LNCaP clone FGC (cell line): ENCODE measurements at places on chromosomes 11 and 22.
A peak's percentile ranks its signal among the peaks of the same experiment; 100 is the strongest.

DNA sequence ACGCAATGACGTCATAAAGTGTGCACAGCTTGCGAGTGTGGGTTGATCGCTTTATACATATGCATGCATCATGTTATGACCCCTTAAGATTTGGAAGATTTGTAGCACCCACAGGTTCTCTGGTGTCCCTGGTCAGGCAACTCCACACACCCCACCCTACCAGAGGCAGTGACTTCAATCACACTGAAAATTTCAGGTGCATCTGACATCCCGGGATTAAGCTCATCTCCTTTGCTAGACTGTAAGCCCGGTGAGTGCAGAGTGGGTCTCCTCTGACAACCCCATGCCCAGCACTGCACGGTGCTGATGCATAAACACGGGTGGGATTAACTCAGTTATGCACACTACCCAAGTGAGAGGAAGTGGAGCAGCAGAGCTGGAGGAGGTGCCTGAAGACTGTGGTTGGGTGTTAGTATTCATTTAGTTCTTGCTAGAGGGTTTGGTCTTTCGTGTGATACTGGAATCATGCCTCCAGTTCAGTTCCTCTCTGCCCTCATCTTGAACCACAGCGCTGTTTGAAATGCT is 6.5 kb downstream of the ARSA start:
- no peak for DNase-seq

- peak; percentile 34 for DNase-seq
These were observed at the start of gene HTR3A for GRCh38 chr11:113974741-113975470. Gene HTR3A (plus strand): TSS chr11:113975108. CDS start chr11:113975326, 218 bp downstream.

DNA sequence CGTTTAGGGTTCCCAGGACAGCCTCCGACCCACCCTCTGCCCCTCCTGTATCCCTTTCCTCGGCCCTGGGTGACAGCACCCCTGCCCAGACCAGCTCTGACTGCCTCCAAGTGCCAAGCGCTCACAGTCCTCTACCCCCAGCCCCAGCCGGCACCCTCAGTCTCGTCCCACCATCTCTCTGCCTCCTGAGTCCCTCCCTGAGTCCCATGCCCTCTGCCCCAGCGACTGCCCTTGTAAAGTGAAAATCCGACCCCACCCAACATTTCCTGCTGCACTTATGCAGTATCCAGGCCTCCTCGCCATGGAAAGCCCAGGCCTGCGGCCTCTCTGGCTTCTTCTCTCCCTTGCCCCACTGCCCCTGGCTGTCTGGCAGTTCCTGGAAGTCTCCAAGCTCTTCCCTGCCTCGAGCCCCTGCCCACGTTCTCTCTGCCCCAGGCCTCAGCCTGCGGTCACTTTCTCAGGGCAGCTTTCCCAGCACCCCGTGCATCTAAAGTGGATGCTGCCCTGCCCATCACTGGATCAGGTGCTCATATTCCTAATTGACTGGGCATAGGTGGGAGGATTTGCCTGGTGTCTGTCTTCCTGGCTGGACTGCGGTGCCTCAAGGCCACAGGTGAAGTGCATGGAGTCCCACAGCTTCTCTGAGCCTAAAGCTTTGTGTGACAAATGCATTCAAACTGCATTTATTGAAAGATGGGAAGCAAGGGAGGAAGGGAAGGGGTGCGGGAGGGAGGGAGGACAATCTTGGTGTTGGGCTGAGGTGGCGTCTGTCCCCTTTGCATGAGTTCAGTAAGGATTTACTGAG is 17.7 kb upstream of the IL2RB start:
- no peak for DNase-seq

DNA sequence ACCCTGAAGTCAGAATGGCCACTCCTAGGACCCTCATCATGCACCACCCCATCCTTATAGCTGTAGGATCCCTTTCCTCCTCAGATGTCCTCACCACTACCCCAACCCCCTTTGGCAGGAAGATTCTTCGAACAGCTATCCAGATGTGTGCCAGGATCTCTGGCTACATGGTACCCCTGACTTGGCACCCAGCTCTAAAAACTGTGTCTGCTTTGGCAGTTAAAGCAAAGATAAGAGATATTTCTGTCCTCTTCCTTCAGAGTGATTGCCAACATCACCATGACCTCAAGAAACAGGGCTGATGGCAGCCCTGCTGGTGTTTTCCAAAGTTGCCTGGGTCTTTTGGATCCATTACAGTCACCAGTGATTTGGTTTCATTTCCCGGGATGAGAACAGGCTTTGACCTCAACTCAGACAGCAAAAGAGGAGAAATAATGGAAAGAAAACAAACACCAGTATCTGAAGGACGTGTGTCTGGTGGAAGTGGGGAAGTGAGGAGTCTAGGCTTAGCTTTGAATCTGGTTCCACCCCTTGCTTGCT is 4.3 kb upstream of the NRIP3 start:
- DNase-seq, result no peak

- DNase-seq, result no peak
These were observed 7.5 kb downstream of the SERPING1 start for GRCh38 chr11:57605028-57605420.

DNA sequence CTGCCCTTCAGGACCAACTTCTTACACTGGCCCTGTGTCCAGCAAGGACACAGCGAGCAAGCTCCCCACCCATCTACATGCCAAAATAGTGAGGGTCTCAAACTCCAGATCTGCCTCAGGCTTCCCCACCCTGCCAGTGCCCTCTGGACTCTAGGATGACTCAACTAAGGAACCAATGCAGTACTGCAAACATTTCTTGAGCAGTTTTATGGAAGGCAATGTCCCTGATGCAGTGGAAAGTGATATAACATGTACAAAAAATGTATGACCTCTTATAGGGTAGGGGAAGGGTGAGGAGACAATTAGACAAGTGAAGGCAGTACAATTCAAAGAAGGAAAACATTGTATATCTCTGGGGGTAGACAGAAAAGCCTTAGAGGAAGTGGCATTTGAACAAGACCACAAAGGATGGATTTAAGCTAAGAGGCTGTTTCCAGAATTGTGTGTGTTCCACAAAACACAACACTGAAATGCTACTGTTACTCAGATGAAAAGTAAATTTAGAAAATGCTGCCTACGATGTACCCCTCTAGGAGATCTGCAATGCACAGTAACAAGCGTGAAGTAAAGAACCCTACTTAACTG is 47.3 kb downstream of the RAB30 start:
- no peak for DNase-seq

DNA sequence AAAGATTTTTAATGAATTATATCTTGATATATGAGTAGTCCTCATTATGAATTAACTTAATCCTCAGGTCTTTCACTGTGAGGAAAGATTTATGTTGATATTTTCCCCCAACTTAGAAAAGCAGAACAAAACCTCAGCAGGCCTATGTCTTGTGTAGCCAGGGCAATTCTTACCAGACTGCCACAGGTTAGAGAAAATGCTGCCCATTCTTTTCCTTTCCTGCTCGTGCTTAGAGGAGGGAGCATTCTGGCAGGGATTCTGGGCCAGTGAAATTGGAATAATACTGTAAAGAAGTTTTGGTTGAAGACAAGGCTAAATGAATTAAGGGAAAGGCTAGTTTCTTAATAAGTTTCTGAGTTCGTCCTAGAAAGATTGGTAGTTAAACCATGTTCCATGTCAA is 56.6 kb downstream of the ZNRF3 start:
- no peak for DNase-seq

GRCh38 chr22:38016182-38017151 is 32.1 kb upstream of the SOX10 start:
- DNase-seq, result peak; percentile 58

DNA sequence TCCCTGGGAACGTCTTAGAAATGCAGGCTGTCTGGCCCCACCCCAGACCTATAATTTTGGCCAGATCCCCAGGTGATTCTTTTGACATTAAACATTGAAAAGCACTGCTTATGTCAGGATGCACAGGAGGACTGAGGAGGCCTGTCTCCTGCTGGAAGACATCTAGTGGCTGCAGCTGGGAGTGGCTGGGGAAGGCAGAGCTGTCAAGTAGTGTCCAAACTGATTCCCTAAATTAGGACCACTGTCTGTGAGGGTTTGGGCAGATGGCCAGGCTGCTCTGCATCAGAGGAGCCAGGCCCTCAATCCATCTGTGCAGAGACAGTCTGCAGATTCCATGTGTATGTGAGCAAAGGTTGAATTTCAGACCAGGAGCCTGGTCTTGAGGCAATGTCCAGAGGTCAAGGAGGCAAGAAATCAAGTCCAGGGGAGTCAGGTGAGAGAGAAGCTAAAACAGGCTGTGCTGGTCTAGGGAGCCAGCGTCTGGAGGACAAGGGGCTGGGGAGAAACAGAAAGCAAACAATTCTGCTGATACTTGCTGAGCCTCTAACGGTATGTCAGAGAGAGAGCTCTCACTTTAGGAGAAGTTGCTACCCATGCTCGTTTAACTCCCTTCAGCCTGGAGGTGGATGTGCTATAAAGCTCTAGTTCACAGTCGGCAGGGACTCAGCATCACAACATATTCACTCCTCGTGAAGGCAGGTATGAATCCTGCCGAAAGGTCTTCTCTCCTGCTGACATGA is 15.3 kb upstream of the SYTL2 start:
- no peak for DNase-seq

DNA sequence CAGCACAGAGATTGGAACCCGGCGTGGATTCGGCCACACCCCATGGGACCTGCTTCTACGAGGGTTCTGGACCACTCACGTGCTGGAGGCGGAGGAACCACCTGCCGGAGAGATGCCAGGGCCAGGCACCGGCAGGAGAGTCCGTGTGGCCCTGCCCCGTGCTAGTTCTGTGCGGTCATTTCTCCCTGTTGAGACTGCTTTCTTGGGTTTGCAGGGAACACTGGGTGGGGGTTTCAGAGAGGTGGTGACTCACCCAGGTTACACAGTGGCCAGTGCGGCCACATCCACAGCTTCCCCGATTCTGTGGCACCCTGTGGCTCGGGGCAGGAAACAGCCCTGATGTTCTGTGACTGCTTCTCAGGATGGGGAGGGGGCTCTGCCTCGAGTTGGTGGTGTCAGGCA is 3.6 kb upstream of the PHLDA2 start:
- no peak for DNase-seq

GRCh38 chr11:107272561-107272960 is 185.1 kb downstream of the CWF19L2 start:
- no peak for DNase-seq

DNA sequence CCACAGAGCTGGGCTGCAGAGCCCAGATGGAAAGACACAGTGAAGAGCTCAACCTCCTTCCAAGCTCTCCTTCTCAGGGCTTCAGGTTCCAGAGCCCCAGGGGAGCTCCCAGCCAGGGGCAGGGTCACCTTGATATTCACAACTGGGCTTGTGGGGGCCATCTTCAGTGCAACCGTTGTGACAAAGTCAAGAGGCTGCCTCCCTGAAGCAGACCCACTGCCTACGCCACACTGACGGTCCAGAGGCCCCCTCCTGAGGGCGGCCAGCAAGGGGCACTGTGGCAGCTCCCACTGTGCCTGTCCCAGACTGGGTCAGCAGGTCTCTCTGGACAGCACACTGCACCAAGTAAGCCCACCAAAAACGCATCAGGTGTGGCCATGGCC is 84.1 kb downstream of the DGCR2 start:
- no peak for DNase-seq

GRCh38 chr11:34619062-34619516 is 1.8 kb upstream of the EHF start:
- DNase-seq, result no peak

DNA sequence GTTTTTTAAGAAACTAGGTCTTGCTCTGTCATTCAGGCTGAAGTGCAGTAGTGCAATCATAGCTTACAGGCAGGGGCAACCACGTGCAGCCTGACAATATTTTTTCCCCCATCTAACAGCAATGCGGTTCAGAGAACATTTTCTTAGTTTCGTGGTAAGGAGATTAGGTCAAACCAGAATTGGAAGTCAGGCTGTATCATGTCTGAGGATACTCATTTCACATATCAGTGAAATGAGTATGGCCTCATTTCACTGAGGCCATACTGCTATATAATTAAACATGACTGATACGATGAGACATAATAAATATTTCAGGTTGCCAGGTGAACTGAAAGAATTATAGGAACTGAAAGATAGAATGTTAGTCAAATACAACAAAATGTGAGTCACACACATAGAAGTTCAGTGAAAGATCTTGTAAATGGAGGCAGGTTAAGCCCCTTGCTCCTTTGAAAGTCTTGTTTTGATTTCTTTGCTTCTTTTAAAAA is 32.5 kb upstream of the IZUMO1R start:
- DNase-seq, result no peak

- no peak for DNase-seq
These were observed 16.3 kb downstream of the IFT27 start for GRCh38 chr22:36759481-36760159.

- DNase-seq, result no peak
These were observed 69.7 kb downstream of the MYO7A start for GRCh38 chr11:77197626-77198320.

GRCh38 chr11:126491092-126491491 is 135.6 kb downstream of the ST3GAL4 start:
- no peak for DNase-seq

DNA sequence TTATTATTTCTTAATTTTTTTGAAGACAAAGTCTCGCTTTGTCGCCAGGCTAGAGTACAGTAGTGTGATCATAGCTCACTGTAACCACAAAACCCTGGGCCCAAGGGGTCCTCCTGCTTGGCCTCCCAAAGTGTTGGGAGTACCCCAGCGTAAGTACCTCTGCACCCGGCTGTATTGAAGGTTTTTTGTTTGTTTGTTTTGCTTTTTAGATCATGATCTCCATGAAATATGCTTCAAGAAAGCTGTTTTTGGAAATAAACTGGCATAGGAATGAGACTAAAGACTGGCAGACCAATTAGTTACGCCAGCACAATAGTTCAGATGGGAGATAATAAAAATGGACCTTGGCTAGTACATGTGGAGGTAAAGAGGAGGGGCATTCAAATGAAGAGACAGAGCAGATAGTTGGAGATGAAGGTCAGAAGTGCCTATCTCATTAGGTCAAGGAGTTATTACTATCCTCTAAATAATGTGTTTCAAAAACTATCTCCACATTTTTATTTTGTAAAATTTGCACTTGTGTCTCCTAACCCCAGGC is 4.1 kb upstream of the MRPL48 start:
- no peak for DNase-seq

GRCh38 chr11:66221726-66222236 is 46.7 kb upstream of the RAB1B start:
- no peak for DNase-seq

DNA sequence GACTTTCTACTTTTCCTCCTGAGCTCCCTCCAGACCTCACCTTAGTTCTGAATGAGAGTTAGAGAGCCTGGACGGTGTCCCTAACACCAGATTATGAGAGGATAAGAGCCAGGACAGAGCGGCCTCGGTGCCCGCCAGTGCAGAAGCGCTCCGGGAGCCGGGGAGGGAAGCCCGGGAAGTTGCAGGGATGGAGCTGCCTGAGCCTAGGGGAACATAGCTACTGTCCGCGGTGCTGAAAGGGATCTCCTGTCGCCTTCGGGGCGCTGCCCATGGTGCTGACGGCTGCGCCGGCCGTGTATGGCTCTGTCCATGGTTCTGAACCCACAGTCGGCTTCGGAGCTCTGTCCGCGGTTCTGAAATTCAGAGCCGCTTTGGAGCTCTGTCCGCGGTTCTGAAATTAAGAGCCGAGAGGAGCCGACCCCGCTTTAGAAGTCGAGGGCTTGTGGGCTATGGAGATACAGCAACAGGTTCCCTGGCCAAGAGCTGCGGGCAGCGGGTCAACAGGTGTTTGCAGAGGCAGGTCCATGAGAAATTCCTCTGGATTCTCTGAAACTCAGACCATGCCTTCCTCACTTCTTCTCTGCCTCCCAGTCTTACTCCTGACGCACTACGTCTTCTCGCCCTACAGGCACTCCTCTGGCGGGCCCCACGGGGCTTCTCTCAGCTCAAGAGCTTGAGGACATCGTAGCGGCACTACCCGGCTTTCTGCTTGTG is 814 bp downstream of the NPAS4 start:
- peak; percentile 63 for DNase-seq

- DNase-seq, result no peak
These were observed 74.5 kb upstream of the PICALM start for GRCh38 chr11:86143087-86144030.

GRCh38 chr22:24066865-24067264 is 55.8 kb downstream of the CABIN1 start:
- DNase-seq, result no peak
